ENCODE measurements at places on chromosomes 5 and 9.

DNA sequence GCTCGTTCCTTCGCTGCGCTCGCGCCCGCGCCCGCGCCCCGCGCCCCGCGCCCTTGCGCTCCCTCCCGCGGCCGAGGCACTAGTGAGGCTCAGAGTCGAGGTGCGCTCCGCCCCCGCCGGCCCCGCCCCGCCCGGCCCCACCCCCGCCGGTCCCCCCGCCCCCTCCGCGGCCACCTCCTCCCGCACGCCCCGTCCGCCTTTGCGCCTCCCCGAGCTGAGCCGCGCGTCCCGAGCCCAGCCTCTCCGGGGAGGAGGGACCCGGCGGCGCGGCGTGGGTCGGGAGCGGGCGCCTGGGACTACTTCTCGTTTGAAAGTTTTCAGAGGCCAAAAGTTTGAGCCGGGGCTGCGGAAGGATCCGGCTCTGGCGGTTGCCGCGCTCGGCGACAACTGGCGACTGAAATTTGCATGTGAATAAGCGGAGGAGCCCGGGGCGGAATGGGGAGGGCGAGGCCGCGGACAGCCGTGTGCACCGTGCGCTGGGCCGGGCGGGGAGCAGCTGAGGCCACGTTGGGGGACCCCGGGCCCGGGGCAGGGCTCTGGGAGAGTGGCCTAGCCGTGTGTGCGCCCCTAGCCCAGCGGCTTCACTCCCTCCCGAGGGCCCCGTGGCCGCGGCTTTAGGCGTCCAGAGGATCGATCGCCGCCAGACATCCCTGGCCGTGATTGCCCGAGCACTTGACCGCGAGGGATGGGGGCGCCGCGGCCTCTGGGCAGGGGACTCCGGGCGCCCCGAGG is at the start of gene NOTCH1:
NOTCH1 (minus strand) TSS at position 84 of the 732 bp plus-strand sequence. CDS start 262 bp downstream, outside the sequence.
- DNase-seq = peak; percentile 92

GRCh38 chr9:121949766-121950165 is 143.3 kb downstream of the TTLL11 start:
- no peak for DNase-seq

DNA sequence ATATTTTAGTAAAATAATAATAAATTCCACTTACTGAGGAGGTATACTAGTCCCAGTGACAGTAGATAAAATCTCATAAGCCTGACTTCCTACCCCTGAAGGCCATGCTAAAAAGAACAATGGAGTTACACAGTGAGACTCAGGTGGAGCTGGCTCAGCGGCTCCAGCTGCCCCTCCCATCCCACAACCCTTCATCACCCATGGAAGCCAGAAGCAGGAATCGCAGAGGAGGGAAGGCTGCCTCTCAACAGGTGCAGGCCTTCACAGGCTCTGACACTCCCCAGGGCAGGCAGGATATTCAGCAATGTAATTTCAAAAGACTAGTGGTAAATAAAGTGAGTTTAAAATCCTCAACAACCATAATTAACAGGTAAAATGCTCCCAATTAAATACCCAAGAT is 67.5 kb downstream of the FANCC start:
- no peak for DNase-seq

DNA sequence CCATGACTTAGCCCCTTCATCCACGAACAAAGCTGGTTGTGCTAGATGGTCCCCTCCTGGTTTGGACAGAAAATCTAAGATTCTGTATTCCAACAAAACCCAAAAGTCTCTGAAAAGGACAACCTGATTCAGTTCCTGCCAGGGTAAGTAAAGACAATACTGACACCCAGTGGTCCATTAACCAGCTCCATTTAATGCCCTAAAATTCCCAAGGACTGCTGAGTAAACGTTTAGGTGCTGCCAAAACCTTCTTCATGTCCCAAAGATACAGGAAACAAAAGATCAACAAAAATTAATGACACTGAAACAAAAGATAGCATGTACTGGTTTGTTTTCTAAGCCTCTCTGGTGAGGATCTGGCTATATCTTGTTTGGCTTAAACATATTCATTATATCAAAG is 25.3 kb upstream of the PPP1R2B start:
- DNase-seq = peak; percentile 44

- DNase-seq = no peak
Measured at GRCh38 chr9:130158001-130158400, 14.2 kb upstream of the NCS1 start.

GRCh38 chr5:35533156-35533555 is 84.5 kb upstream of the SPEF2 start:
- DNase-seq = no peak

DNA sequence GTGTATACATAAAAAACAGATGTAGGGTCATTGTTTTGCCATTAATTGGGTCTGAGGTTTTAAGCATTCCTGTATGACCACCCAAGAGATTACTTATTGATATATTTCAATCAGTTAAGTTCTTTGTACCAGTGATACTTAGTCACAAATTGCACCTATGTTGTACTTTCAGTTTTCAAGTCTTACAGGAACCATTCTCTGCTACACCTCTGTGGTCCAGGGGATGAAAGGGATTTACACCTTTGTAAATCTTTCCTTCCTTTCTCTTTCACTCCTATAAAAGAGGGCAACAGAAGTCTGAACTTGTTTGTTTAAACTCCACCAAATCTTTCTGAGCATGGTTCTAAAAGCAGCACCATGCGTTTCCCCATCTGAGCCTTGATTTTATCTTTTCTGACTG is 86.1 kb downstream of the DEPDC1B start:
- DNase-seq = no peak

GRCh38 chr5:132102101-132102701 is 28.6 kb downstream of the CSF2 start:
- no peak for DNase-seq

DNA sequence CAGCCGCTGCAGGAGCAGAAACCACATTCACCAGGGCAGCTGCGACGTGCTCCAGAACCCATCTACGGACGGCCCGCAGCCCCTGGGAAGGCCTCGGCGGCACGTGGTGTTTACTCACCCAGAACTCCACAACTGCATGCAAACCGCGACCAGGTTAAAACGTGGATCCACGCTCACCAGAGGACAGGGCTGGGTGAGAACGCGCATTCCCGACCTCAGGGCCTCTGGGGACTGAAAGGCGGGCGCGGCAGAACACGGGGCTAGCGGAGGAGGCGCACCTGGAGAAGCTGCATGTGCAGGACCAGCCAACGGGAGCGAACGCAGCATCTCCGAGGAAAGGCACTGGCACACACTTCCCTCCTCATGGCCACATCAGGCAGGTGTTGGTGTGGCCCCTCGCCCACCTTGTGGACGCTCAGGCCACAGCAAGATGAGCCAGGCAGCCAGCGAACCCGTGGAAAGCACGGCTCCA is 24.0 kb upstream of the CAMSAP1 start:
- DNase-seq = no peak

DNA sequence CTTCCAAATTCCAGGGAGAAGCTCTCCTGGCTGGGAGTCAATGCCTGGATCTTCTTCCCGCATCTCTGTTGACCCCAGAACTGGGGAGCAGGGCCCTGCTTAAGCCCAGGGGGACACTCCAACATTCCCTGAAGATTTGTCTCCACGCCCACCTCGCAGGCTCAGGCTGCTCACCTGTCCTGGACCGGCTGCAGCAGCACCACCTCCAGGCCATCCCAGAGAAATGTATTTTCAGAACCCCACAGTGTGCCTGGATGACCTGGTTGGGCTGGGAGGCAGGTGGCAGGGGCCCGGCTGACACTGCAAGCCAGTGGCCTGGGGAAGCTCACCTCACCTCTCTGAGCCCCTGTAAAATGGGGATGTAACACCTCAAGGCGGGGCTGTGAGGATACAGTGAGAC is 27.1 kb upstream of the ZBTB43 start:
- DNase-seq = no peak

DNA sequence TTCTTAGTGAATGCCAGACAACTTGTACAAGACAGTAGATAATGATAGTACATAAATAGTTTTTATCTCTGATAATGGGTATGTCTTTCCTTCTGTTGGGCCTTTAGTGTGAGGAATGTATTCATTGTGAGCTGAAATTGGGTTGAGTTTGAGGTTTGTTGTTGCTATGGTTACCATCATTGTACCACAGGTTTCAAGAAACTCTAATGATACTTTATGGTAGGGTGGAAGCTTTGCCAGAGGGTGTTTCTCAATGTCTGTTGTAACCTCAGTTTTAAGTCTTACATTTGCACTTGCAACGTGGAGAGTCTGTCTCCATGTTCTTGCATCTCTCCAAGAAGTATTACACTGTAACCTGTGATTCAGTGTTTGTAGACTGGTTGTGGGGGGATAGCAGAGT is 1550.1 kb downstream of the MAT2B start:
- DNase-seq = no peak

DNA sequence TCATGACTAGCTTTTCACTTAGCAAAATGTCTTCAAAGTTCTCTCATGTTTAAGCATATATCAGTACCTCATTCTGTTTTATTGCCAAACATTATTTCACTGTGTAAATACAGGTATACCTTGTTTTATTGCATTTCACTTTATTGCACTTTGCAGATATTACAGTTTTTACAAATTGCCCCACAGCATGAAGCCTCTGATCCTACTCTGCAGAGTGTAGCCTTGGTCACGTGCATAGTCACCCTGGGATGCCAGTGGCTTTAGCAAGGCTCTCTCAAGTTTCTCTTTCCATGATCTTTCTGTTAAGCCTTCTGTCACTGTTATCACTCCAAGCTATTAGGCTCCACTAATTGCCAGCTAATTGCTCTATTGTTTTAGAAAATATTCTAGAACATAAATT is 182.2 kb upstream of the GRIA1 start:
- no peak for DNase-seq

- no peak for DNase-seq
Measured at GRCh38 chr9:137301081-137301947, 757 bp downstream of the NRARP start.

DNA sequence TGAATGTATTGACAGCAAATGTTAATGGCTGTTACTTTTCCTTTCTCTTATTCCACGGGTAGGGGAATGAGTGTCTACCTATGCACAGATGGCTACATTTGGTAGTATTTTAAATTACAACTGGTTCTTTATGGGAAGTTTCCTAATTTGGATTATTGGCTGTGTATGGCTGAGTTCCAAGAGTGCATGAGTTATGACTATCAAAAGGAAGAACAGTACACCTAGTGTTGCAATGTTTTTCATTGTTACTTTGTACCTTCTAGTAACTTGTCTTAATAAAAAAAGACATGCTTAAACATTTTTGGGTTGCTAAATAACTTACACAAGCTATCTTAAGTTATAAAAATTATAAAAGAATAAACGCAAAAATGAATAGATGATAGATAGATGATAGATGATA is 35.8 kb upstream of the MAMDC2 start:
- DNase-seq = no peak

DNA sequence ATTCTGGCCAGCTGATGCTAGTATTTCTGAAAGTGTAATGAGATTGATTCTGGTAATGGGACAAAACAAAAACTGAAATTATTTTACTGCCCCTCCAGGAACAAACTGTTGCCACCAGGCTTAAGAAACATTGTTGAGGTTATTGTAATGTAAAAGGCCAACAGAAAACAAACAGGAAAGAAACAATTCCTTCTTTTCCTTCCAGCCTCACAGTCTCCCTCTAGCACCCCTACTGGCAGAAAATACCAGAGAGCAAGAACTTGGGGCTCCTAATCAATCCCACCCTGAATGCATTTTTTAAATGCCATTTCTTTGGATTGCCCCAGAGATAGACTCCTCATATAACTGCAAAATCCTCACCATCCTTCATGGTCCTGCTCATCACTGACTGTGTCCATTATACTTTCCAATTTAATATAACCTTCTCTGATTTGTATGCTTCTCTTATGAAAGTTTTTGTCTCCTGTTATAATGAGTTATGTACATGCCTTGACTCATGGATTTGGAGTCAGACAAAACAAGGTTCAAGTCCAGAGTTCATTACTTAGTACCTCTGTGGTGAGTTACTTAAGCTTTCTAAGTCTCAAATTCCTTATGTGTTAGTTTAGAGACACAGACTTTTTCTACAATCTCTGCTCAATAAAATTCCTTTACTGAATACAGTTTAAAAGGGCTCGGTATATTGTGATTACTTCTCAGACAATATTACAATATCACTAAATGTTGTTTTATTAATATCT is 157.9 kb upstream of the FBN2 start:
- no peak for DNase-seq

- DNase-seq = no peak
Measured at GRCh38 chr9:89425024-89425805, 72.7 kb downstream of the SEMA4D start.

GRCh38 chr5:136054142-136055019 is 25.6 kb downstream of the TGFBI start:
- DNase-seq = peak; percentile 70

- DNase-seq = no peak
Measured at GRCh38 chr5:117463881-117464570, 889.4 kb upstream of the SEMA6A start.

DNA sequence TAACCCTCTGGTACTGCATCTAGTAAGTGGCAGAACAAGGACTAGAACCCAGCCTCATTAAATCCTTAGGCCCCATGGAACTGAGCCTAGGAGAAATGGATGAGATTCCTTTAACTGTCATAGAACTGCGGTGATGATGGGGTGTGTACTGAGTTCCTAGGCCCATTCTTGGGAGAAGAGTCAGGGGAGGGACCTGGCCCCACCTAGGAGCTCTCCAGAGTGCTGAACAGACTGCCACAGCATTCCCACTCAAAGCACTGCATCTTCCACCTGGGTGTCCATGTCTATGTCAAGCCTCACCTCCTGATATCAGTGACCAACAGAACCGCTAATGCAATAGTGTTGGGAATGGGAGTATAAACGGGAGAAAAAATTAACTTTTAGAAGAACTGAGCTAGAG is 36.6 kb downstream of the TTLL11 start:
- DNase-seq = no peak

DNA sequence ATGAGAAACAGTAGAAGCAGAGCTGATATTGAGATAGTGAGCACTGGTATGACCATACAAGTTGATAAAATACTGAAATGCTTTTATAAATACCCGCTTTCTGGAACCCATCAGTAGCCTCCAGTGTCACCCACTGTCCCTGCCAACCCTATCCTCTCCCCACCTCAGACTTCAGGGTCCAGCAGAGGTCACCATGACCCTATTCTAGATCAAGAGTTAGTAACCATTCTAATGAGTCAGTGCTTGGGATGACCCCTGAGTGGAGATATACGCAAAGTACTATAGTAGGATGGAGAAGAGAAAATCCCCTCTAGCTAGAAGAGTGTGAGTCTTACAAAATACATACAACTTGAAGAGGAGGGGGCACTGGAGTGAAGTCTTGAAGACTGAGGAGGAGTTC is 297.9 kb upstream of the BRINP1 start:
- DNase-seq = no peak

DNA sequence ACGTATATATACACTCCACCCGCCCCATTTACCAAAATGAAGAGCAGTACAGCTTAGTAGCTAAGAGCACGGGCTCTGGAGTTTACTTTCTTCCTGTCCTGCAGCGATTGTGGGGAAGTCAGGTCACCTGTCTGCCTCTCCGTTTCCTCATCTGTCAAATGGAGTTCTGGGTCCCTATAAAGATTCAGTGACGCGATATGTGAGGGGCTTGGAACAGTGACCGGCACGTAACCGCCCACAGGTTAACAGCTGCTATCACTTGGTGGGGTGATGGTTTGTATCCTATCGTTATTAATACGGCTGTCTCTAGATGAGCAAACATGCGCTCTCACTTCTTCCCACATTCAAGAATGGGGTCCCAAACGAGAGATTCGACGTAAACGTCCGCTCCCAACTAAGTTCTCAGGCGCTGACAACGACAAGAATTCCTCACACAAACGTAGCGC is 426 bp downstream of the FAM114A2 start:
- no peak for DNase-seq
